ENCODE measurements at places on chromosomes 7 and 10.

DNA sequence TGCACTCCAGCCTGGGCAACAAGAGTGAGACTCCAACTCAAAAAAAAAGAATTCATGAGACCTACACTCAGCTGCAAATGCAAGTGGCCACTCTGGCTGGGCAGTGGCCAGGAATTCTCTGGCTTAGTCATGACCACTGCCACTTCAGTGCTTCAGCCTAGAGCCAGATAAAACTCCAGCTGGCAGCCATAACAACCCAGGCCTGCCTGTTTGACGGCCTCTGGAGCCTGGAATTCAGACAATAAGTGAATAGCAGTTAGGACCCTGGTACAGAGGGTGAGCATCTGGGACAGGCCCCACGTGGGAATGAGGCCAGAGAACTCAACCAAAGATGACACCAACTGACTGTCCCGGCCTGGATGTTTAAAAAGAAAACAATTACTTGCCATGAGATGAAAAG is 18.9 kb downstream of the RCC1L start:
- DNase-seq, result no peak

DNA sequence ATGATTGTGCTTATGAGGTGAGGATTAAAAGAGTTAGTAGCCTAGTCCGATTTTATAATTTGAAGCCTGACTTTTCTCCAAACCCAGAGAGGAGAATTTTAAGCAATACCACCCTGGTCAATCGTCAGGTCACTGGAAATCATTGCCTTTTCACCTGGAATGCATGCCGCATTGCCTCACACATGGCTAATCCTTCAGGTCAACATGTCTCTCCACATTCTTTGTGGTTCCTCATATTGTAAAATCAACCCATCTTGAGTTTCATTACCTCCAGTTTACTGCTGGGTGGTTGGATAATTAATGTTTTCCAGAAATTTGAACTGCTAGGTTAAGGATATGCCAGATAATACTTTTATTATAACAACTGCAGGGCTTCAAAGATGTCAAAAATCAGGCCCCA is 55.6 kb upstream of the SEMA3E start:
- DNase-seq, result no peak

- no peak for DNase-seq
Observed at GRCh38 chr7:121766676-121767075, 106.3 kb upstream of the PTPRZ1 start.

DNA sequence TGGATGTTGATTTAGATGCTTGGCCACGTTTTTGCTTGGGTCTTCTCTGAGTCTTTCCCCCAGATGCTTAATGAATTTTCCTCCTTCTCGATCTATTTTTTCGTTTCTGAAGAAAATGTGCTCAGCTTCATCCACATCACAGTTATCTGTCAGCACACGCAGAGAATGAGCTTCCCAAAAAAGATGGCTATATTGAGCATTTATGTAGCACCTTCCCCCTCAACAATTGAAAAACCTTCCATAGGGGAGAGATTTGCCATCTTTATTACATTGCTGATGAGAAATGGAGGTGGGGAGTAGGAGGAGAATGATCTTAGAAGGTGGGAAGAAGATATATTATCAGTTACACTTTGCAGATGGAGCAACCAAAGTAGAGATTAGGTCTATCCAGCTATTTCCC is 228.1 kb upstream of the PHYHIPL start:
- no peak for DNase-seq

All from stimulated activated CD4-positive, alpha-beta T cell treated with anti-CD3 and anti-CD28 coated beads, Interleukin-15, amount 100 ng/mL, for 1 hour (primary cell).